ENCODE measurements at places on chromosomes 11 and 22. TPM values are rescaled to one million over a fixed set of nuclear protein-coding genes. Genes with fewer than 3 reads are reported as not detected.
A peak's percentile ranks its signal among the peaks of the same experiment; 100 is the strongest.

- H3K27ac ChIP-seq, result no peak overlapping the region
- H3K36me3 ChIP-seq, result no peaks in the 10 kb centered on the region
- H3K27me3 ChIP-seq, result peaks cover 28% of the 10 kb centered on the region
These were observed 304.9 kb upstream of the PLET1 start for GRCh38 chr11:112565551-112565950.

DNA sequence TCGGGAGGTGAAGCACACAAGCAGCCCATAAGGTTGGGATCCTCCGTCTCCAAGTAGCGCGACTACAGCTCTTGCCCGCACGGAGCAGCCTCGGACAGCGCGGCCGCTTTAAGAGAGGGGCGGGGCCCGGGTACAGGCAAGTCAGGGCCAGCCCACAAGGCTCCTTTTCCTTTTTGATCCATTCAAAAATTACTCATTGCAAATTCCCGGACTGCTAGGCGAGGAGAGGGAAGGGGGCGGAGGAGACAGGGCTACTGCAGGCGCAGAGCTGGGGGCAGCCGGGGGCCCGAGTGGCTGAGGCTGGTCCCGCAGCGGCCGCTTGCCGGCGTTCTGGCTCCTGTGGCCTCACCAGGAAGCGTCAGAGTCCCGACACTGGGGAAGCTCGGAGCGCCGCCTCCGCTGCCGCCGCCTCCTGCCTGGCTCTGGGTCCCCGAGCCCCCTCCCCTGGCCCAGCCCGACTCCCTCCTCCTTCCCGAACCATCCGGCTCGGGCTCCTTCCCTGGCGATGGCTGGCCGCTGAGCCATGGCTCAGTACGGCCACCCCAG is at the start of gene UBASH3B:
UBASH3B (plus strand) TSS at position 196 of the 546 bp plus-strand sequence; CDS start at position 524, 328 bp downstream.
- peak within 1 kb of the TSS; percentile 86 for H3K27ac ChIP-seq
- peak; percentile 89 for DNase-seq
- H3K36me3 ChIP-seq, result peaks cover 5% of the 10 kb centered on the region
- peak within 1 kb of the TSS; percentile 97 for H3K4me3 ChIP-seq
- peaks cover 17% of the 10 kb centered on the region for H3K4me1 ChIP-seq

- no peaks in the 10 kb centered on the region for H3K36me3 ChIP-seq
- H3K4me3 ChIP-seq, result no peak overlapping the region
- peaks cover 29% of the 10 kb centered on the region for H3K27me3 ChIP-seq
- DNase-seq, result no peak
- no peak overlapping the region for H3K27ac ChIP-seq
These were observed 138.0 kb upstream of the THY1 start for GRCh38 chr11:119560961-119561360.

GRCh38 chr11:2675540-2675939 is 24.3 kb downstream of the KCNQ1OT1 start:
- no peak for DNase-seq
- no peaks in the 10 kb centered on the region for H3K4me1 ChIP-seq
- H3K27ac ChIP-seq, result no peak overlapping the region
- no peak overlapping the region for H3K4me3 ChIP-seq

DNA sequence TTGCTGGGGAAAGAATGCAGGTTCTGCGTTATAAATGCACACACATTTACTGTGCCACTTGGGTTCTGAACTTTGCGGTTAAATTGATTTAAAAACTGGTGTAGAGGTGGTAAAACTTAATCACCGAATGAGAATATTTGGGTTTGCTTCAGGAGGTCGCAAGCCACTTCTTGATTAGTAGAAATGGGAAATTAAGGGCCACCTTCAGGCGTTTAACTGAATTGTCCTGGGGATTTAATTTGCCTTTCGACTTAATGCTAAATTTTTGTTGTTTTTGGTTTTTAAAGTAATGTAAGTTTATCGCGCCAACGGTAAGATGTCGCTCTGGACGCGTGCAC is 459 bp upstream of the NCR3LG1 start:
- H3K4me1 ChIP-seq, result peaks cover 27% of the 10 kb centered on the region
- H3K36me3 ChIP-seq, result peaks cover 5% of the 10 kb centered on the region
- peak overlapping the region; percentile 93 for H3K4me3 ChIP-seq
- peaks cover 29% of the 10 kb centered on the region for H3K27me3 ChIP-seq
- no peak for DNase-seq

GRCh38 chr11:114399490-114400215 is 658 bp downstream of the C11orf71 start:
- no peak for DNase-seq
- H3K4me1 ChIP-seq, result peaks cover 34% of the 10 kb centered on the region
- H3K36me3 ChIP-seq, result peaks cover 33% of the 10 kb centered on the region
- peak overlapping the region; percentile 99 for H3K27ac ChIP-seq
- H3K27me3 ChIP-seq, result peaks cover 2% of the 10 kb centered on the region

DNA sequence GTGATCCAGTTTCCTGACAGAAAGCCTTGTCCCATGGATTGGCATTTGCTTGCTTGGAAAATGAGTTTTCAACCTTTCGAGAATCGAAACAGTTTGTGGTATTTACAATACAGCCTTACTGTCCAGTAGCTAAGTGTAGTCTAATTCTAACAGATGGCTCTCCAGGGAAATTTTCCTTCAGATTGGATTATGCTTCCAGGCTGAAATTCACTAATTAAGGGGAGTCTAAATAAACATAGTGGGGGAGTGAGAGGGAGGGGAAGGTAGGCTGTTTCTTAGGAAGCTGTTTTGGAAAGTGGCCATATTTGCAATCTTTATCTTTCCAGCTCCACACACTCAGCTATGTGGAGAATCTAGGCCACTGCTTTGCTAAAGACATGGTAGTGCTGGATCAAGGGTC is 81.3 kb downstream of the SYT9 start:
- H3K27me3 ChIP-seq, result no peaks in the 10 kb centered on the region
- no peak overlapping the region for H3K27ac ChIP-seq
- no peaks in the 10 kb centered on the region for H3K4me1 ChIP-seq
- no peak overlapping the region for H3K4me3 ChIP-seq
- H3K36me3 ChIP-seq, result no peaks in the 10 kb centered on the region

GRCh38 chr22:37561212-37562048 is 1.1 kb downstream of the CDC42EP1 start:
- peak; percentile 91 for DNase-seq
- H3K36me3 ChIP-seq, result no peaks in the 10 kb centered on the region
- H3K4me3 ChIP-seq, result peak overlapping the region; percentile 67
- H3K4me1 ChIP-seq, result peaks cover 17% of the 10 kb centered on the region
- peaks cover 59% of the 10 kb centered on the region for H3K27me3 ChIP-seq
- H3K27ac ChIP-seq, result peak overlapping the region; percentile 74

The BACE1 gene
- total RNA-seq, result 0.40 TPM

The ANGPTL5 gene
- not detected for total RNA-seq

The JRKL gene
- total RNA-seq, result 9.9 TPM

All from activated CD4-positive, alpha-beta T cell treated with anti-CD3 and anti-CD28 coated beads, Interleukin-2, amount 10 ng/mL, durations not matched to agents 24 days and 14 days (primary cell).